Fibroblast of skin of right quadriceps (primary cell): ENCODE measurements at places on chromosomes 2 and 18.
A peak's percentile ranks its signal among the peaks of the same experiment; 100 is the strongest.

GRCh38 chr18:6069539-6069938 is 174.2 kb upstream of the TMEM200C start:
- no peak for DNase-seq

GRCh38 chr2:112614201-112614840 is 29.9 kb downstream of the CHCHD5 start:
- DNase-seq: no peak

DNA sequence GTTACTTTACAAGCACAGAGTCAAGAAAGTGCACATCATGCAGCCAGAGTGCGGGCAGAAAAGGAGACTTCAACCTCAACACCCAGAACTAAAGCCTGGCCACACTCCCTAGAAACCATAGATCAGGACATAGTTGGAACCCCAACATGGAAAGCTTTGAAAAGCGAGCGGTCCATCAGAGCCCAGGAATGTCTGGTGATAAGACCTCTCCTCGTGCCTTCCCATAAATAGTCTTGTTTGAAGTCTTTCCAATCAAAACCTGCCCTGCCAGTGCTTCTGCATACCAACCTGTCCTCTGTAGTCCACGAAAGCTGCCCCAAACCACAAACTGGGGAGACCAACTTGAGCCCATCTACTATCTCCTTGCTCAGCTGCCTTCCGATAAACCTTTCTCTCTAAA is 55.5 kb downstream of the NEURL3 start:
- no peak for DNase-seq

DNA sequence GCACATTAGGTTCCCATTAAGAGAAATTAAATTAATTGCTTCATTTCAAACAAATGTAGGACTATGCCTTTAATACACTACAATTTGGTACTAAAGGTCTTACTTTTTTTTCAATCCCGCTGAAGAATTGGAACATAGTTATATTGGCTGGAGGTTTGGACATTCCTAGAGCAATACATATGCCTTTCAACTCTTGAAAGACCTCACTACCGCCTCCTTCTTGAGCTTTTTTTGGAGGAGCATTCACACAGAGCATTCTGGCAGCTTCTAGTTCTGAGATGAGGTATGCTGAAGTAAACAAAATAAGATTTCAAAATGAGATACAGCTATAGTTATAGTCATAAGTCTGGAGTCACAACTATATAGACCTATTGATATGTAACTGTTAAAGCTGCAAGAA is 10.9 kb downstream of the FAM98A start:
- DNase-seq: no peak

DNA sequence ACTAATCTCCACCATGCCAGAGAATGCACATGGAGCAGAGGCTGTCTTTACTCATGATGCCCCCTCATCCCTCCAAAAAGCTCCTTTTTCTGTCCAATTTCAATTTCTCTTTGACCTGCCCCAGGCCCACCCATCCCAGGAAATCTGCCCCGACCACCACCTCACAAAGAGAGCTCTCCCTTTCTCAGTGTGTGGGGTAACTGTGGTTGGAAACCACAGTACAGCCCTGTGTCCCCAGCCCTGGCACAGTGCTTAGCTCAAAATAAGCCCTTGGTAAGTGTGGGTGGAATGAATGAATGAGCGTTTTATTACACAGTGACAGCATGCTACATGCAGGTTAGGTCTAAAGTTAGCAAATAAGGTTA is 43.7 kb upstream of the CAB39 start:
- DNase-seq: no peak

GRCh38 chr2:229129738-229130371 is 141.2 kb downstream of the PID1 start:
- DNase-seq: peak; percentile 5

DNA sequence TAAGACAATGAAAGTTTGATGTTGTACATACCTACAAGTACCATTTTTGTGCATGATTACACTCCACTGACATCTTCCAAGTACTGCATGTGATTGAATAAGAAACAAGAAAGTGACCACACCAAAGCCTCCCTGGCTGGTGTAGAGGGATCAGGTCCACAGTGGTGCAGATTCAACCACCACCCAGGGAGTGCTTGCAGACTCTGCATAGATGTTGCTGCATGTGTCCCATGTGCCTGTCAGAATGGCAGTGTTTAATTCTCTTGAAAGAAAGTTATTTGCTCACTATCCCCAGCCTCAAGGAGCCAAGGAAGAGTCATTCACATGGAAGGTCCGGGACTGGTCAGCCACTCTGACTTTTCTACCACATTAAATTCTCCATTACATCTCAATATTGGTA is 114.5 kb downstream of the MMADHC start:
- no peak for DNase-seq

- no peak for DNase-seq
These were observed 303.3 kb downstream of the NCKAP5 start for GRCh38 chr2:133264989-133265401.

DNA sequence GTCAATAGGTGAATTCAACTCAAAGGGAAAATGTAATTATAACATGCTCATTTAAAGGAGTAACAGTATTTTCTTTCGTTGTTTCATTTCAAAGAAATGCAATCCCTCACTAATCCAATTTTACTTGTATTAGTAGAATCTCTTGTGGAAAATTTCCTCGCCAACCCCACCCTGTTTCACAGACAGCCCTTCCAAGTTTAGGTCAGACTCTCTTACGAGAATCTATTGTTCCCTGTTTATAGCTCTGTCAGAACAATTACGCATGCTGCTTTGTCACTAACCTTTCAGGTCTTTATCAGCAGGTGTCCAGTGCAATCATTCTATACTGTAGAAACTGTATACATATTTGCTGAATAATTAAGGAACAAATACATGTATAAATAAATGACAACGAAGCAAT is 657.8 kb upstream of the LINC00305 start:
- DNase-seq: no peak

DNA sequence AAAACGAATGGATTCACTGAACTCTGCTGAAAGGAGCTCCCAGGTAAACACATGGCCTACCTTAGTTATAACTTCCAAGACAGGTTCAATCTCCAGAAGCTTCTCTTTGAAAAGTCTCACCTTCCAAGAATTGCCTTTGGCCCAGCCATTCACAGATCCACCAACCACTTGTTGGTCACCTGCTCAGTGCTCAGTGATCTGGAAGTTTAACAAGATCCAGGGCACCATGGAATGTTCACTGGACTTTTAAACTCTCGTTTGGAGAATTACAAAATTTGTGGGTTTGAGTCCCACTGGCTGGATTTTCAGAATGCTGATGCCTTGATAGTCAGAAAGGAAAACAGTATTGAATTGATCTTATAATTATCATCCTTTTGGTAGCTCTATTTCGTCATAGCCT is 9.4 kb downstream of the GPR39 start:
- no peak for DNase-seq

GRCh38 chr2:113236367-113237159 is 42.2 kb downstream of the PAX8 start:
- no peak for DNase-seq

DNA sequence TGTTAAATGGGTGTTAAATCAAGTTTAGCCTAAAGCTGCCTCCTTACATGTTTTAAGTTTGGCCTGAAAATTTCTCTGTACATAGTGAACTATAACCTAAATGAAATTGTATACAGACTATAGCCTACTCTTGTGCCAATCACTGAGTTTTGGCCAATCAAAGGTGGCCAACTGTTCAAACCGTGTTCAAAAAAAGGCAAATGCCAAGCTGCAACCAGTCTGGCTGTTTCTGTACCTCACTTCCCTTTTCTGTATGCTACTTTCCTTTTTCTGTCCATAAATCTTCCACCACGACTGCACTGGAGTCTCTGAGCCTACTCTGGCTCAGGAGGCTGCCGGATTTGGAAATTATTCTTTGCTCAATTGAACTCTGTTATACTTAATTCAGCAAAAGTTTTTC is 121.0 kb downstream of the SPOPL start:
- no peak for DNase-seq

DNA sequence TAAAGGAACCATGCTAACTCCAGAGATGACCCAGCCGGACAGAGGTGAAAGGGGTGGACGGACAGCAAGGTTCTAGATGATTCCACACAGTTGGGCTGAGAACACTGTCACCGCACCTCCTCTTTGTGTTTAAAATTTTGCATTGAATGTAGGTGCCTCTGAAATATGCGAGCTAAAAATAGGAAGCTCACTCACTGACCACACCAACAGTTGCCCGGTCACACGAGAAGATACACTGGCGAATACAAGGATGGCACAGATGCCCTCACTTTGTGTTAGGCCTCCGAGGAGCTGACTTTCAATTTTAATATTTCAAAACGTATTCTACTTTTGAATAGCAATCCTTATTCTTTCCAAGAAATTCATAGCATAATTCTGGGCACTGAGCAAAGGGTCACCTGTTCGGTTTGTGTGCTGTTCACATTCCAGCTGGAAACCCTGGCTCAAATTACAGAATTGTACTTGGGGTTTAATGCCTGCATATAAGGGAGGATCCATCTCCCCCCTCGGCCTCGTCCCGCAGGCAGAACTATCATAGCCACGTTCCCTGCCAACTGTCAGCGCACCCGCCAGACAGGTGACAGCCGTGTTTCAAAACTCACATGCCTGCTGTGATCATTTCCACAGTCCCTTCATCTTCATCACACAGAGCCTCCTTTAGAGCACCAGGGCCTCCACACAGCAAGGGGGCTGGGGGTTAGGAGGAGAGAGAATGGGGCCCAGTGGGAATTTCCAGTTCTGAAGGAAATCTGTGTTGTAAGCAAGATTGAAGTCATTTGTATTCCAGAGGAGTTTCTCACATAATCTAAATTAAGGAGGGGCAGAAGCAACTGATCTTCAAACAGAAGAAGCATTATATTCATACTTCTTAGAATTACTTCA is 48.2 kb downstream of the ADI1 start:
- no peak for DNase-seq

GRCh38 chr2:177258059-177258458 is 6.5 kb downstream of the NFE2L2 start:
- DNase-seq: no peak

- DNase-seq: peak; percentile 63
These were observed 89.9 kb downstream of the GLI2 start for GRCh38 chr2:120825370-120826259.

DNA sequence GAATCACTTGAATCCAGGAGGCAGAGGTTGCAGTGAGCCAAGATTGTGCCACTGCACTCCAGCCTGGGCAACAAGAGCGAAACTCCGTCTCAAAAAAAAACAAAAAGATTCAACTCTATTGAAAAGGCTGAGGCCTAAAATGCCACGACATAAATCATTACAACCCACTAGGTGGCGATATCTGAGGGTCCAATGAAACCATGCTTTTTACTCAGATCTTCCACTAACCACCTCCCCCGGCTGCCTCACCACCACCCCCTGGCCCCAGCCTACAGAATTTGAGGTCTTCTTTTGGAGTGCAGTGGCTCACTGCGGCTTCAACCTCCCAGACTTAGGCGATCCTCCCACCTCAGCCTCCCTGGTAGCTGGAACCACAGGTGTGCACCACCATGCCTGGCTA is 57.5 kb downstream of the AP1S3 start:
- peak; percentile 33 for DNase-seq

GRCh38 chr2:147945660-147946059 is 74.9 kb downstream of the ORC4 start:
- peak; percentile 9 for DNase-seq

DNA sequence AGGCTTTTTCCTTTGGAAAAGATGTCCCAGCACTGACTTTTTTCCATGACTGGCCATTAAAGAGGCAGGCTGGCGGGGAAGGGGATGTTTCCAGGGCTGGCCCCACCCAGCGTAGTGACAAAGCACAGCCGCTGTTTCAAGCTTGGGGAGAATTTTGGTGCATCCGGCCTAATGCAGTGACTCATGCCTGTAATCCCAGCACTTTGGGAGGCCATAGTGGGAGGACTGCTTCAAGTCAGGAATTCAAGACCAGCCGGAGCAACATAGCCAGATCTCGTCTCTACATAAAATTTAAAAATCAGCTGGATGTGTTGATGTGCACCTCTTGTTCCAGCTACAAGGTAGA is 78.0 kb upstream of the SH3BP4 start:
- DNase-seq: peak; percentile 61

GRCh38 chr2:28369358-28369757 is 23.3 kb upstream of the FOSL2 start:
- DNase-seq: no peak

DNA sequence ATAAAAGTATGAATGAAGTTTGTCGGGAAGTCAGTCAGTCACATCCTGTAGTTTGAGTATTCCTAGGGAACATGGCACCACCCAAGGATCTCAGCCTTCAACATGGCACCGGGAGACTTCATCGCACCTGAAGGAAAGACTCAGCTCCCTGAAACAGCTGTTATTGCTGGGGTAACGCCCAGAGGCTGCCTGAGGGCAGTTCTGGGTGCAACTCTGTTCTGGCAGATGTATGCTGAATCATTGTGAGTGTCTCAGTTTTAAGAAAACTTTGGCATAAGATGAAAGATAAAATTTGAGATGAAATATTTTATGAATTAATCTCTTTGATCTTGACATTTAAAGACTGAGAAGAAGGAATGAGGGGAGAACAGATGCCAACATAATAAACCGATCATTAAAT is 49.9 kb upstream of the SERPINB2 start:
- no peak for DNase-seq
